ENCODE measurements at places on chromosomes 7 and 10.

GRCh38 chr10:69953851-69954250 lies 98.8 kb upstream of the MACROH2A2 start:
- DNase-seq = no peak

GRCh38 chr10:62811159-62811875 lies 4.8 kb downstream of the EGR2 start:
- DNase-seq = no peak

DNA sequence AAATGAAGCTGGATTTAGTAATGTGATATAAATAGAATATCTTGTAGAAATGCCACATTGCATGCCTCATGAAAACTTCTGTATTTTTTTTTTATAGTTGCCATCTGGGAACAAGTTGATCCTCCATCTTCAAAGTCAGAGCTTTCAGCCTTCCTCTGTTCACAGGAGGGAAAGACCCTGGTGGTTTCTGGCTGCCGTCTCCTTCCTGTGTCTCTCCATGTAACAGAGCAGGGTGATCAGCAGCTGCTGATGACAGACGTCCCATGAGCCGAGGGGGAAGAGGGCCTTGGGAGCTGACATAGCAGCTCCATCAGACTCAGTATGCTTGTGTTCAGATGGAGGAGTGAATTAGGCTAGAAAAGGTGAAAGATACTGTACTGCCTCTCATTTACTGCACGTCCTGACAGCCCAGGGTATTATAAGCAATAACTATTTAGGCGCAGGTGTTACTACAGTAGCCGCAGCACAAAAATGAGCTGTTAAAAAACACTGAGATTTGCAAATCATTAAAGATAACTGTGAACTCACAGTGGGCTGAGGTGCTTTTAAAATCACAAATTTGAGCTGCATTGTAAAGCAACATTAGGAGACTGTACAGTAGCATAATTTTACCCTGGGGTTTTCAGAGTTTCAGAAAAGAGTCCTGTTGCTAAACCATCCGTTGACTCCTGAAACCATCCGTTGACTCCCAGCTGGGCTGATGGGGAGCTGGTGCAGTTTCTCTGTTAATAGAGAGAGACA lies 103.3 kb downstream of the CFAP58 start:
- DNase-seq = no peak

DNA sequence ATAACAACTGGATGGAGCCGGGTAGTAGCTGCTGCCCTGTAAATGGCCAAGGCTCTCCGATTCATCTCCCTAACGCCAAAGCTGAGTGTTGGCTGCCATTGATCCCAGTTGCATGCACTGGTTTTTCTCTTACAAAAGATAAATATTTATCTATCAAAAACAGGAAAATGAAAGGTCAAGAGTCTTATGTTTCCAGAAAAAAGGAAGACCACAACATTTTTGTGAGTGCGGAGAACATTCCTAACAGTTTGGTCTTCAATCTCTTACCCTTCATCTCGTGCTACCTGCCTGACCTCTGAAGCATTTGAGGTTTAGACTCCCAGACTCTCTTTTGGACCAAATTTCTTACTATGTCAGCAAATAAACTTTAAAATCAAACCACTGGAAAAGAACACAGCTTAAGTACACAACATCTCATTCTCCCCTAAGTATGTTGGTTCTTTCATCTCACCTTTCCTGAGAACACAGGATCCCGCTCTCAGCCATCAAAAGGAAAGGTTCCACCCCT lies 61.6 kb downstream of the SORBS1 start:
- DNase-seq = no peak

- peak; percentile 45 for DNase-seq
Observed at GRCh38 chr10:46282842-46283574, 3.8 kb upstream of the ANTXRL start.

GRCh38 chr7:13508586-13508985 lies 480.9 kb downstream of the ETV1 start:
- no peak for DNase-seq

GRCh38 chr10:85400981-85401695 lies 965.5 kb downstream of the GRID1 start:
- no peak for DNase-seq

DNA sequence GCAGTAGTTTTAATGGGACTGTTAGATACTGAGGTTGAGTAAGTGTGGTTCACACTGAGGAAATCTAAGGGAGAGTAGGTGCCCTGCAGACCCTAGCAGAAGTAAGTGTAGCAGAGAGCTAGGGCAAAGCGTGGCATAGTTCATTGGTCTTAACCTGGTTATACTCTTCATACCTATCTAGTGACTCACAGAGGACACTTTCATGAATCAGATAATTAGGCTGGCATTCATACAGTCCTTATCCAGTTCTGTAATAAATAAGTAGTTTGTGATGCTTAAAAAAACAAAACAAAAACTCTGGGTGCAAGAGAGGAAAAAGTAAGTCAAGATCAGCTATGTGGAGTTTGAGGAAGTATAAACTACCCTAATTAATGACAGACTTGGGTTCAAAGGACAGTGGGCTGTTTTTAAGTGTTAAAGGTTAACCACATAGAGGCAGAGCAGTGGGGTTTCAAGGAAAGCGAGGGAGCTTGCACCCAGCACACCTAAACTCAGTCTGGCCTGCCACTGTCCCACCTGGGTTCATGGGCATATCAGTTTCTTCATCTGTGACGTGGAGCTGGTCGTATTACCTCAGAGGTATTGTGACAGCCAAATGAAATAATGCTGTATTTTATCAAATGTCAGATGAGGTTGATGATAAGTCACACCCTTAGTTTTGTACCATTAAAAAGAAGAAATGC lies 27.1 kb downstream of the LMTK2 start:
- no peak for DNase-seq

- DNase-seq = no peak
Observed at GRCh38 chr7:135685306-135686084, 23.2 kb downstream of the STMP1 start.

DNA sequence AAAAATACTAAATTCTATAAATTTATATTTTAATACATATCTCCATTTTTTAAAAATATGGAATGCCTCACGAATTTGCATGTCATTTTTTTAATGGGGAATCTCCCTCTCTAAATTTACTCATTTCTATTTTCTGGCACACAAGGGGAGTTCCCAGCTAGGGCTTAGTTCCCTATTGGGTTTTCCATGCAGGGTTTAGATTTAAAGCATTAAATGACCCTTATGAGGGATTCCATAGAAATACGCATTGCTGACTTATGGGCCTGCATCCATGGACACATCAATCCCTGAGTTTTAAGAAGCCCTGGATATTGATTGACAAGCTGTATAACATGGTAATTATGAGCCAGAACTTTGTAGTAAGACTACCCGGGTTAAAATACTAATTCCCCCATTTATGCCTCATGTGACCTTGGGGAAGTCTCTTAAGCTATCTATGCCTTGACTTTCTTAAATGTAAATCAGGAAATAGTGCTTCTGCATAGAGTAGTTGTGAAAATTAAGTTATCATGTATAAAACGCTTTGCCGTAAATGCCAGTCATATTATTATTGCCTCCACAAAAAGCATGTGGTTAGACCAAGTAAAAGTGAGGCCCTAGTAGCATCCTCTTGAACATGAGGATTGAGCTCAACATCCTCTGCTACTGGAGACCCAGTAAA lies 78.8 kb upstream of the ANKRD1 start:
- no peak for DNase-seq

DNA sequence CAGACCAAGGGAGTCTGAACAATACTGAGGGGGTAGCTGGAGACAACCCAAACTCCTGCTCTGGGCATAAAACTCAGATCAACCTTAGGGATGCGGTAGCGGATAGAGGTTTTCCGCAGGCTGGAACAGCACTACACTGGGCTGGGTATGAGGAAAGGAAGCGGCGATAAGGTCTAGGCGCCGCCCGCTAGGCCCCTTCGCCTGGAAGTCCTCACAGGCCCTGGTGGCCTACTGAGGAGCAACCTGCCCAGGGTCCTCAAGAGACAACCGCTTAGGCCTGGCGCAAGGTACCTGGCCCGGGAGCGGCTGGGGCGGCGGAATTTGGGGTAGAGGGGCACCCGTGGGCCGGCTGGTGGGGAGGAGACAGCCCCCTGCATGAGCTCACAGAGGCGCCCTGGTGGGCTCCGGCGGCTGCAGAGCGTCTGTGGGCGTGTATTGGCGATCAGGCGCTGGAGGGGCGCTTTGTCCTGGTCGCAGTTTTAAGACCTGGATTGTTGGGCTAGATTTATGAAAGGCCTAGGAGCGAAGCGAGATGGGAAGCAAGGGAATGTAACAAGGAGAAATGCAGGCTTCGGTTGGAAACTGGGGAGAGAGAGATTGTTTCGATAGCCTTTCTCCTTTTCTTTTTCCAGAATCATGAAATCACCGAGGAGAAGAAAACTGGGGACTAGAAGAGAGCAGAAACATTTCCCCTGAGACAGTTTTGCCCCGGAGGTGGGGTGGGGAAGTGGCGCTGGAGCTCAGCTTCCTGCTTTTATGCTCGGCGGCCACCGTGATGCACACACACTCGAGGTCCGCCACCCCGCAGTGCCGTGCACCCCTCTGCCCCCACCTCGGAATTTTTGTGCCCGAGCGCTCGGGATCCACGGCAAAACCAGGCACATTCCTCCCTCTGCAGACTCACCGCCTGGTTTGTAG lies 2.4 kb upstream of the NKX2-3 start:
- DNase-seq = no peak

- DNase-seq = no peak
Observed at GRCh38 chr10:6755781-6756460, 175.8 kb upstream of the PRKCQ start.

- no peak for DNase-seq
Observed at GRCh38 chr10:14904316-14904732, 25.7 kb downstream of the SUV39H2 start.

- DNase-seq = no peak
Observed at GRCh38 chr7:17422966-17423365, 124.5 kb downstream of the AHR start.

- no peak for DNase-seq
Observed at GRCh38 chr7:84248267-84248666, 53.7 kb upstream of the SEMA3A start.

DNA sequence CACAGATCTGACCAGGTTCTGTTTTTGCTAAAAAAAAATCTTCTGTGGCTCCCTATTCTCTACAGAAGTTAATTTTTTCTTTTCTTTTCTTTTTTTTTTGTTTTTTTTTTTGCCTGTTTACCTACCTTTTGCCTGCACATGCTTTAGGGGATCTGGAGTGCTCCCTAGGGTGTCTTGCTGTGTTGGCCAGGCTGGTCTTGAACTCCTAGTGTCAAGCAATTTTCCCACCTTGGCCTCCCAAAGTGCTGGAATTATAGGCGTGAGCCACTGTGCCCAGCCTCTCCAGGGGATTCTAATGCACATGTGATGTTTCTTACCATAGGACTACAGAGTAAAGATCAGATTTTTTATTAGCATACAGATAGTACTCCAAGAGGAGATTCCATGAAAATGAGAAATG lies 10.6 kb downstream of the CCSER2 start:
- no peak for DNase-seq

- no peak for DNase-seq
Observed at GRCh38 chr10:69750725-69751124, 51.0 kb upstream of the COL13A1 start.

GRCh38 chr7:66768865-66769832 lies 28.6 kb downstream of the RABGEF1 start:
- no peak for DNase-seq

DNA sequence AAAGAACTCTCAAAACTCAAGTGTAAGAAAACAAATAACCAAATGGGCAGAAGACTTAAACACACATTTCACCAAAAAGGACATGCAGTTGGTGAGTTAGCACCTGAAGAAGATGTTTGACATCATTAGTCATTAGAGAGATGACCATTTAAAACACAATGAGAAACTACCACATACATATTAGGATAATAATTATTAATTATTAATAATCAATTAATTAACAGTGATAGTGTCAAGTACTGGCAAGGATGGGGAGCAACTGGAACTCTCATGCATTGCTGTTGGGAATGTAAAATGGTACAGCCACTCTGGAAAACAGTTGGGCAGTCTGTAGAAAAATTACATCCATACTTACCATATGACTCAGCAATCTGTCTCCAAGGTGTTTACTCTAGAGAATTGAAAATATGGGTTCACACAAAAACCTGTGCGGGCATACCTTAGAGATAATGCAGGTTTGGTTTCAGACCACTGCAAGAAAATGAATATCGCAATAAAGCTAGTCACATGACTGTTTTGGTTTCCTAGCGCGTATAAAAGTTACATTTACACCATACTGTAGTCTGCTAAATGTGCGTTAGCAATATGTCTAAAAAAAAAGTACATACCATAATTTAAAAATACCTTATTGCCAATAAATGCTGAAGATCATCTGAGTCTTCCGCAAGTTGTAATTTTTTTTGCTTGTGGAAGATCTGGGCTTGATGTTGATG lies 30.3 kb downstream of the ARID5B start:
- DNase-seq = no peak

GRCh38 chr7:47294556-47295222 lies 287.2 kb downstream of the TNS3 start:
- DNase-seq = no peak

GRCh38 chr10:50739618-50740292 lies at the start of gene ASAH2B:
Gene ASAH2B, plus strand, starts transcription at chr10:50739936. Its CDS starts 5,195 bp downstream, at chr10:50745131.
- DNase-seq = peak; percentile 59

GRCh38 chr7:3264693-3265339 lies 36.2 kb upstream of the SDK1 start:
- no peak for DNase-seq

DNA sequence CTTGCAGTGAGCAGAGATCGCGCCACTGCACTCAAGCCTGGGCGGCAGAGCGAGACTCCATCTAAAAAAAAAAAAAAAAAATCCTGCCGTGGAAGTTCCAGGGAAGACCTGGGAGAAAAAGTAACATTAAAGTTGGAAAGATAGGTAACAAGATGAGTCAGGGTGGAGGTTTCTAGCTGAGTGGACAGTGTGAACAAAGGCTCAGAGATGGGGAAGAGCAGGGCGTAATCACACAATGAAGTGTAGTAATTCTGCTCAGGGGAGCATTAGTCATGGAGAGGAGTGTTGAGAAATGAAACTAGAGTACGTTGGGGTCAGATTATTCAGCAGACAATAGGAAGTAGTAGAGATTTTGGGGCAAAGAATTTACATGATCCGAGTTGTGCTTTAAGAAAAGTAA lies 21.6 kb upstream of the WASL start:
- DNase-seq = no peak

GRCh38 chr10:86023336-86023735 lies 343.3 kb downstream of the GRID1 start:
- DNase-seq = no peak

Data from activated T-helper 1 cell treated with anti-CD3 and anti-CD28 coated beads, Interleukin-2, amount 50 U/mL, for 16 hours (primary cell).